ENCODE measurements at places on chromosomes 6 and 20. TPM values are rescaled to one million over a fixed set of nuclear protein-coding genes. Genes with fewer than 3 reads are reported as not detected.

ZSWIM3 gene
- 6.1 TPM for total RNA-seq

ISM1 gene
- total RNA-seq: not detected

PPP1R14C gene
- 3.6 TPM for total RNA-seq

LRP11 gene
- total RNA-seq: 27.4 TPM

SNAP91 gene
- total RNA-seq: not detected

PNLDC1 gene
- total RNA-seq: 0.71 TPM

DDX43 gene
- 11.4 TPM for total RNA-seq

KIFC1 gene
- 105 TPM for total RNA-seq

All from Calu3 (cell line).